Stimulated activated CD8-positive, alpha-beta memory T cell treated with anti-CD3 and anti-CD28 coated beads, Interleukin-4, amount 100 ng/mL, for 4 hours (primary cell): ENCODE measurements at places on chromosomes 13 and 19.

- DNase-seq, result no peak
Observed at GRCh38 chr13:72255908-72256307, 388.9 kb upstream of the DACH1 start.

- DNase-seq, result no peak
Observed at GRCh38 chr19:28130066-28130511, 1082.9 kb downstream of the UQCRFS1 start.

- no peak for DNase-seq
Observed at GRCh38 chr13:35630551-35631275, 154.2 kb upstream of the MAB21L1 start.

GRCh38 chr13:35549481-35549880, 73.0 kb upstream of the MAB21L1 start:
- no peak for DNase-seq

- DNase-seq, result no peak
Observed at GRCh38 chr19:1183543-1184172, 9.6 kb upstream of the SBNO2 start.

GRCh38 chr13:104011505-104012241, 945.5 kb upstream of the SLC10A2 start:
- no peak for DNase-seq

- no peak for DNase-seq
Observed at GRCh38 chr19:51311351-51312257, at the start of gene IGLON5. IGLON5 (plus strand) TSS chr19:51311644; CDS start chr19:51311848, 204 bp downstream.

- DNase-seq, result no peak
Observed at GRCh38 chr13:94674609-94675348, 37.6 kb downstream of the SOX21 start.

DNA sequence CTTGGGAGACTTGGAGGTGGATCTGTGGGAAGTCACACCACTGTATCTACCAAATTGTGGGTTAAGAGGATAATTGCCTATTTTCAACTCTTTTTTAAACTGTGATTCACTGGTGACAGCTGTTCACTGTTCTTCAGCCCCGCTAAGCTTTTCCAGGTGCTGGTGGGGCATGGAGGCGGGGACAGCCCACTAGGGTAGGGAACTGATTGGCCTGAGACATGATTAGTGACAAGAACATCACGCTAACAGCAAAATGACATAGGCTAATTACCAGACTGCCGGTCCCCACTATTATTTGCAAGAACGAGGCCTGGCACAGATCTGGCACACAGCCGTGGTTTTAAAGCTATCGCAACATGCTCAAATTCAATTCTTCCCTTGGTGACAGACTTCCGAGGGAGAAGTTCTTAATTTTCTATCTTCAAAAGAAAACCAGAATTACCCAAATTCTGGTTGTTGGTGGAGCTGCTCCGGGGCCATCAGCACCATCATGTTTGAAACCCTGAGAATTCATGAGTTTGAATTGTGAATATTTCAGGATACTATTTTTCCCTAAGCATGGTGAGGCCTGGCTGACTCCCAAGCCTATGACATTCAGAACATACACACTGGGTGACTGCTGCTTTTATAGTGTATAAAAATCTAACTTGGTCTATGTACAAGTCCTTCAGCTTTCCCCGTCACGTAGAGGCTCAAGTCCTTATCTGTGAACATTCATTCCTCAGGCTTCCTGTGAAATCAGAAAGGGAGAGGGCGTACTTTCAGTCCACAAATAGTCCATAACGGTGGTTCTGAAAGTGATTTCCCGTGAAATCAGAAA, 17.9 kb downstream of the DOCK9 start:
- no peak for DNase-seq

GRCh38 chr19:7547159-7547558, 11.6 kb downstream of the PNPLA6 start:
- no peak for DNase-seq

GRCh38 chr13:104796581-104796980, 1730.4 kb upstream of the SLC10A2 start:
- no peak for DNase-seq

GRCh38 chr13:98505217-98505616, 71.7 kb downstream of the STK24 start:
- DNase-seq, result no peak

DNA sequence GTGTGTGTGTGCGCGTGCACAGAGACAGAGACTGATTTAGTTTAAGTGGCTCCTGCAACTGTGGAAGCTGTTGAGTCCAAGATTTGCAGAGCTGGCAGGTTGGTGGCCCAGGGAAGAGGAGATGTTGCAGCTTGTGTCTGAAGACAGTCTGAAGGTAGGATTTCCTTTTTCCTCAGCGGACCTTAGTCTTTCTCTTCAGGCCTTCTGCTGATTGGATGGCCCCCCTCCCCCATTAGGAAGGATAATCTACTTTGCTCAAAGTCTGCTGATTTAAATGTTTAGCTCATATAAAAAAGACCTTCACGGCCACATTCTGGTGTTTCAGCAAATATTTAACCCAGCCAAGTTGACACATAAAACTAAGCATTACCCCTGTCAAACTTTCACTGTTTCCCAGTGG, 84.3 kb downstream of the SLC15A1 start:
- DNase-seq, result no peak

DNA sequence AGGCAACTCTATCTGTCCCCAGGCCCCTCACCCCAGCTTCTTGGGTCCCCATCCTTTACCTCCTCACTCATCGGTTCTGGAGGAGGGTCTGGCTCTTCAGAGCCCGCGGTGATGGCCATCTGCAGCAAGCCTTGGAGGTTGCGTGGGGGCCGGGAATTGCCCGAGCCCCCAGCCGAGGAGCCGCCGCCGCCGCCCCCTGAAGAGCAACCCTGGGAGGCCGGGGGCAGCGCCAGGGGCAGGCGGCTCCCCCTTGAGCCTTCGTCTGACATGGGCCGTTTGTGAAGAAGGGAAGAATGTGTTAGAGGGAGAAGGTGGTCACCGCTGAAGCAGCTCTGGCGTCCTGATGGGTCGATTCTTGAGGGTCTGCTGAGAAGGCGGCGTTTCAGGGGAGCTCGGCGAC, 570 bp downstream of the HSPBP1 start:
- no peak for DNase-seq

DNA sequence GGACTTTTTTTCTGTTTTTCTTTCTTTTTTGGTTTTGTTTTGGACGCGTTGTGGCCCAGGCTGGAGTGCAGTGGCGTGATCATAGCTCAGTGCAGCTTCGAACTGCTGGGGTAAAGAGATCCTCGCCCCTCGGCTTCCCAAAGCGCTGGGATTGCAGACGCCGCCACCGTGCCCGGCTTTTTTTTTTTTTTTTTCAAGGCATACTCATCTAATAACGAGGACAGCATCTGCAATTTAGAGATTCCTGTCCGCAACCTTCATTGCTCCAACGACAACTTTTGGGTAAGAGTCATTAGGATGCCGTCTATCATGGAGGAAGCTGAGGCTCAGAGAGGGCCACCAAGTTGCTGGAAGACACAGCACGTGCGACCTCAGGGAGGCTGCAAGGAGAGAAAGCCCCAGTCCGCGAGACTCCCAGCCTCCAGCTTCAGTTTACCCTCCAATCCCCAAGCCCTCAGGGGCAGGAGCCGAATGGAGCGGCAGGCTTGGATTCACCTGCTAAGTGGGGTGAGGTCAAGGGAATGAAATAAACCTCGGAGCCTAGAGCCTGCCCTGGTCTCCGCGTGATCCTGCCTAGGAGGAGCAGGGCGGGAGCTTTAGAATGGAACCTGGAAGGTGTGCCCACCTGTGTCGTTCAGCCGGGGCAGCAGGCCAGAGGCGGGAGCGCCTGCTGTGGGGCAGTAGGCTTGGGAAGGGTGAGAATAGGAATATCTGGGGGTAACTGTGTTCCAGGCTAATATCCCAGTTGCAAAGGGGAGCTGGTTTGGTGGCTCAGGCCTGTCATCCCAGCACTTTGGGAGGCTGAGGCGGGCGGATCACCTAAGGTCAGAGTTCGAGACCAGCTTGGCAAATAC, 676 bp upstream of the POLRMT start:
- no peak for DNase-seq

- no peak for DNase-seq
Observed at GRCh38 chr13:47853236-47853635, 147.8 kb downstream of the SUCLA2 start.

DNA sequence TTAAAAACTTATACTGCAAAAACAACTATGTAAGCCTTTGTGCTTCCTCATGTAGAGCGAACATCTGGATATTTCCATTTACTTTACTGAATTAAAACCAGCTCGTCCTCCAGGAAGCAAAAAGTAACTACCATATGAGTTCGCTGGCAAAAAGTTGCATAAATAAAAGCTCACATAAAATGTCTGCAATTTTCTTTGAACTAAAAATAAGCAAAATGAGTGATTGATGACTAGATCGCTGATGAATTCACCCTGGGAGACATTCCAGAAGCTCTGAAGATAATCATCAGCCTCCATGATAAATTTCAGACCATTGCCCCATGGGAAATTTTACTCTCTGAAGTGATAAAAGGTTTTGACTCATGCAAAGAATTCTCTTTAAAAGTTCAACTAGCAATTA, 67.3 kb upstream of the SACS start:
- no peak for DNase-seq
